NCI-H1436 treated with DMSO at 0.1 percent for 48 hours (cell line): ENCODE measurements at places on chromosomes 3 and 15.

DNA sequence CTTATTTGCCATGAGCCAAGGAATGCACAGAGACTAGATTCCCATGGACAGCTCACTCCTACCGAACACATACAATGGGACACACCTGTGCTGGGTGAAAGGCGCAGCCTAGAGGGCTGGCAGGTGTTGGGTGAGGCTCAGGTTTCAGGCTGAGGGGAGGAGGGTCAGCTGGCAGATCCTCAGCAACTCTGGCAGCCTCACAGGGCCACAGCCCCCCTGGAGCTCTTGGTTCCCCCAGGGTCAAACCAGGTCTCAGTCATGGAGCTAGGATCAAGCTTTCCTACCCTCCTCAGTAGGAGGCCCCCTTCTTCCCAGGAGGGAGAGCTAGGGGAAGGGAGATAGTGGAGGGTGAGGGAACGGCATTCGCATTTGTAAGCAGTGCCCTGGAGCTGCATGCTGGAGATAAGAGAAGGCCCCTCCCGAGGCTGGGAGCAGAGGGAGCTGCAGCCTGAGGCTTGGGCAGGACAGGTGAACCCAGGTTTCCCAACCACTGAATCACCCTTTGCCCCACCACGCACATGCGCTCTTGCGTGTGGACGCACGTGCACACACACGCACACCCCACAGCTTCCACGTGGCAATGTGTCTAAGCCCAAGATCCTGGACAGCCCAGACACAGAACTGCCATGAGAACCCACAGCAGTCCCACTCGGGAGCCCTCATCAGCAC lies 26.3 kb upstream of the TFRC start:
- no peak for DNase-seq

DNA sequence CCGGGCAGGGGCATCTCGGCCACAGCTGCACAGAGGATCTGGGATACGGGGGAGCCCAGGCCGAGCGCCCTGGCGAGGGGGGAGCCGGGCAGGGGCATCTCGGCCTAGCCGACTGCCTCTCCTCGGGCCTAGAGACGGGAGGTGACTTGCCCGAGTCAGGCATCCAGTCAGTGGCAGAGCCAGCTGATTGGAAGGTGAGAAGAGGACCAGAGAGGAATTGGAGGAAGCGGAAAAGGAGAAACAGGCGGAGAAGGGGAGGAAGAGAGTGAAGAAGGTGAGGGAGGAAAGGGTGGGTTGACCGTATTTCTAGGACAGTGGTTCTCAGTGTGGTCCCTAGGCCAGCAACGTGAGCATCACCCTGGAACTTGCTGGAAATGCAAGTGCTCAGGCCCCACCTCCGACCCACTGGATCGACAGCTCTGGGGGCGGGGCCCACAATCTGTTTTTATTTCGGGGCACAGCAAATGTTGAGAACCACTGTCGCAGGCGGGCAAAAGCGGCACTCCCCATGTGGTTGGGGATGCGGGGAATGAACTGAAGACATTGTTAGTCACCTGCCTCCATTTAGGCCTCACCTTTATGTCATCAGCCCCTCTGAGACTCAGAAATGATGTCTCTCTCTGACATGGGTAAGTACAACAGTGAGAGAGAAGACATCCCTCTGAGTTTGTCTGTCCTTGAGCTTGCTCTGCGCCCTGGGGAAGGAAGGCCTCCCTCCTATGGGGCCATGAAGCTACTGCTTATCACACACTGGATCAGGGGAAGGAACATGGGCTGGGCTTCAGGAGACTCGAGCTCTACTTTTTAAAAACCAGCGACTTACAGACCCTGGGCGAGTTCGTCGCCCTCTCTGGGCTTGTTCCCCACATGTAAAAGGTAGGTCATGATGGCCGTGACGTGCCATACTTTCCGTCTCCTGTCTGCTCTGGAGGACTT lies 1.0 kb upstream of the MELTF start:
- no peak for DNase-seq

GRCh38 chr3:127959873-127960272 lies 44.8 kb downstream of the KBTBD12 start:
- DNase-seq = no peak

DNA sequence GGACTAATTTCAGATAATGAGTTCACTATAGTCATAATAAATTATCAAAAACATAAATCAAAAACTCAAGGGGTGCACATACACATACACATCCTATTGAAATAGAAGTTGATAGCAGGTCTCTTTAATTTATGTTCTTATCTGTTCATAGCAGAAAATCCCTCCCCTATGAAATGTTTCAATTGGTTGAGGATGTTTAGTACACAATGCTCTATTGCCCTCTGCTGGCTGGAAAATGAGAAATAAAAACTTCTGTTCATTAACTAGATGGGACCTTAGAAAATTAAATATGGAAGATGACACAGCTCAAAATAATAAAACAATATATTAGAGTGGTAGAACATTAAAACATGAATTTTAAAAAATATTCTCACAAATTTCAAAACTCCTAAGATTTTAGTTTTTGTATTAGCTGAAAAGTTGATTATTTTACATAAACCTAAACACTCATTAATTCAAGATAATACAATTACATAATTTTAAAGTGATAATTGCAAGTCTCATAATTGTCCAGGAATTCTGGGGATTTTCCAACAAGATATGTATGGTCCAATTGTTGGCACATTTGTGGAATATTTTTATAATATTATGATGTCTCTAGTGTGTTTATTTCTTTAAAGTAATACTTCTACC lies 735.0 kb downstream of the ROBO1 start:
- no peak for DNase-seq
